Gastroesophageal sphincter (tissue), 4 donors: ENCODE measurements at places on chromosomes 11 and 22.

DNA sequence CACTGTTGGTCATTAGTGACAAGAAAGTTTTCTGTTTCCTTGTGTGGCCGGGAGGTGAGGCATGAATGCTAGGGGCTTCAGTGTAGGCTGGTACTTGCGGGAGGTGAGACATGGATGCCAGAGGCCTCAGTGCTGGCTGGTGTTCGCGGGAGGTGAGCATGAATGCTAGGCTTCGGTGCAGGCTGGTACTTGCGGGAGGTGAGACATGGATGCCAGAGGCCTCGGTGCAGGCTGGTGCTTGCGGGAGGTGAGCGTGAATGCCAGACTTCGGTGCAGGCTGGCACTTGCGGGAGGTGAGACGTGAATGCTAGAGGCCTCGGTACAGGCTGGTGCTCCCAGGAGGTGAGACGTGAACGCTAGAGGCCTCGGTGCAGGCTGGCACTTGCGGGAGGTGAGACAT is 48.4 kb downstream of the ANO1 start:
- ATAC-seq, result no peak

GRCh38 chr11:16364254-16364653 is 7.9 kb upstream of the SOX6 start:
- ATAC-seq, result no peak

DNA sequence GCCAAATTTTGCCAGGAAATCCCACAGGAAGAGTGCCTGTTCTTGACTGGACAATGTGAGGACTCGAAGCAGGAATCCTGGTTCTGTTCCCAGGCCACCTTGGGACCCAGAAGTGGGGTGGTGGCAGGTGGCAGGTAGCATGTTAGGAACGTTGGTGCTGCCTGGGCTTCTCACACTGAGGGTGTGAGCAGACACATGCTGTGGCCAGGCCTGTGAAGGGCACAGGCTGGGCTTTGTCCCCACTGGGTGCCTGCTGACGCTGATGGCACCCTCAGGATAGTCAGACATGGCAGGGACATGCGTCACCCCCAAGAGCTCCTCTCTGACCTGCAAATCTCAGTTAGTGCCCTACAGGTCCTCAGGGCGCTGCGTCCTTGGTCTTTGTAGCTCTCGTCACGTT is 21.1 kb upstream of the NECTIN1 start:
- no peak for ATAC-seq

DNA sequence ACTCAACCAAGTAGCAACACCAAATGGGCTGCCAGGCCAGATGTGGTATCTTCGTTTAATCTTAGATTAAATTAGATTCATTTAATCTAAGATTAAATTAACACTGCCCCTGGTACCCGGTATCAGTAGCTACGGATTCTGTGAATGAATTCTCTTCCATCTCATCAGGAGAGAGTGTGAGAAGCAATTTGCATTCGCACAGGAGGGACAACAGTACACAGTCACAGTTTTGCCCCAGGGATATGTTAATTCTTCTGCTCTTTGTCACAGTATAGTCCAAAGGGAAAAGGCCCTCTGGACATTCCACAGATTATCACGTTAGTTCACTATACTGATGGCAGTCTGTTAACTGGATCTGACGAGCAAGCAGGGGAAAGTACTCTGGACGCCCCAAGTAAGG is 22.9 kb downstream of the ASCL2 start:
- ATAC-seq, result no peak

- ATAC-seq, result no peak
These were observed at the start of gene PTH for GRCh38 chr11:13495929-13496328. Gene PTH (minus strand): TSS chr11:13495997. CDS start chr11:13492855, 3,142 bp downstream.

GRCh38 chr11:132448334-132448995 is 1078.0 kb downstream of the NTM start:
- no peak for ATAC-seq

GRCh38 chr11:65112546-65113360 is 1.1 kb downstream of the TM7SF2 start:
- ATAC-seq, result peak; percentile 56

GRCh38 chr11:83726316-83726715 is 440.1 kb upstream of the CCDC90B start:
- ATAC-seq, result no peak

GRCh38 chr22:26267856-26268255 is 98.6 kb downstream of the SEZ6L start:
- no peak for ATAC-seq

- peak; percentile 13 for ATAC-seq
These were observed 1.0 kb downstream of the SUN2 start for GRCh38 chr22:38754751-38755154.

DNA sequence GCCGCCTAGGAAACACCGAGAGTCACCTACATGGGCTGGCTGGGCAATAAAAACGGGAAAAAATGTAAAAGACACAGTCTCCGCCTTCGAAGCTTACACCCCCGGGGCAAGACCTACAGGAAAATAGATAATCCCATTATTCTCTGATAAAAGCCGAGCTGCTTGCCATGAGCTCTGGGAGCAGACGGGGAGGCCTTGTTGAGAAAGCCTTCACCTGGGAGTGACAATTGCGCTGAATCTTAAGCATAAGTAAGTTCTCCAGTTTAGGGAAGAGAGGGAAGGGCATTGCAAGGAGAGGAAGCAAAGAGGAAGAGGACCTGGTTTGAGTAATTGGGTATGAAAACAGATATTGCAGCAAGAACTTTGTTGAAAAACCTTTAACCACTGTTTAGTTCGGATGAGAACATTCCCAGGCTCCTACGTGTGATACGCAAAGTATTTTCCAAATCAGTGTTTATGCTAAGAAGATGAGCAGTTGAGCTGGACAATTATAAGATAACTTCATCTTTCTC is 813 bp upstream of the BTBD10 start:
- no peak for ATAC-seq

DNA sequence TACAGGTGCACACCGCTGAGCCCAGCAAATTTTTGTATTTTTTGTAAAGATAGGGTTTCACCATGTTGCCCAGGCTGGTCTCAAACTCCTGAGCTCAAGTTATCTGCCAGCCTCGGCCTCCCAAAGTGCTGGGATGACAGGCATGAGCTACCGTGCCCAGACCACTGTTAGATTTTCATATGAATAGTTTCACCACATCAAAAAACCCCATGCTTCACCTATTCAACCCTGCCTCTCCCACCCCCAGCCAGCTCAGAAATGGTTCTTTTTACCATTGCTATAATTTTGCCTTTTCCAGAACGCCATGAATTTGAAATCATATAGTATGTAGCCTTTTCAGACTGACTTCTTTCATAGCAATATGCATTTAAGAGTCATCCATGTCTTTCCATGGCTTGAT is 37.9 kb downstream of the CDPF1 start:
- no peak for ATAC-seq

DNA sequence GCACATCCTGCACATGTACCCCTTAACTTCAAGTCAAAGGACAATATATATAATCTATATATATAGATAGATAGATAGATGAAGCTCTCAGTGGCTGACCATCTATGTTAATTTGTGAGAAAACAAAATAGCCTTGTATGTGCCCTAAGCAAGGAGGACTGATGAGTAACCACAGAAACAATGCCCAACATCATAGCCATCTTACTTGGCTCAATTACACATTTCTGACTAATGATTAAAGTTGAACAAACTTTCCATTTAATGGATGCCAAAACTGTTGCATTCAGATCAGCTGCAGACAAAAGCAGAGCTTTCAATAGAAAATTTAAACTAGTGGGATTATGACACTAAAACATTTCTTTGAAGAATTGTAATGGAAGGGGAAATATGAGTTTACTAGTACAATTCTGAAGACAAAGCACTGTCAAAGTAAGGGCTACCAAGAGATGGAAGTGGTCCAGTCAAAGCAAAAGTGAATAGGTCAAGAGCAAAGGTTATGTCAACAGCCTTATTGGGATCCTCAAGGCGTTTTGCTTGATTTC is 1188.2 kb upstream of the RAG2 start:
- no peak for ATAC-seq

GRCh38 chr11:131530407-131530806 is 160.0 kb downstream of the NTM start:
- ATAC-seq, result no peak

GRCh38 chr11:104058680-104059079 is 22.2 kb downstream of the DDI1 start:
- ATAC-seq, result no peak

DNA sequence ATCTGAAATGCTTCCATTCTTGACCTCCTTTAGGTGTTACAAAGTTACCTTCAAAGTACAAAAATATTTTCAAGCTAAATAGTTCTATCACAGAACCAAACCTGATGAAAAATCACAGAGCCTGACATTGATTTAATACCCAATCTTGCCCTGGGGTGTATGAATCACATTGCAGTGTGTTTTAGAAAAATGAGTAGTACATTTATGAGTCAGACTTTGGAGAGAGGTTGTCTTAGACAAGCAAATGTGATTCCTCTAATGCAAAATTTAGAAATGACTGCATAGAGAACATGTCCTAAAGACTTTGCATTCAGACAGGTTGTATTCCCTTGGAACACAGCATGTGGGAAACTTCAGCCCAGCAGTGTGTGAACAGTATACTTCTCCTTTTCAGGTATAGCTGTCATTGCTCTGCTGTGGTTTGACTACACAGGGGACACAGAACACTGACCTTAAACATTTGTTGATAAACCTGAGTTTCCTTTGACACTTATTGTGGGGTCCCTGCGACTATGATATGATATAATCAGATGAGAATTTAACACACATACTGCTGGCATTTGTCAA is 972.1 kb downstream of the JRKL start:
- ATAC-seq, result no peak

DNA sequence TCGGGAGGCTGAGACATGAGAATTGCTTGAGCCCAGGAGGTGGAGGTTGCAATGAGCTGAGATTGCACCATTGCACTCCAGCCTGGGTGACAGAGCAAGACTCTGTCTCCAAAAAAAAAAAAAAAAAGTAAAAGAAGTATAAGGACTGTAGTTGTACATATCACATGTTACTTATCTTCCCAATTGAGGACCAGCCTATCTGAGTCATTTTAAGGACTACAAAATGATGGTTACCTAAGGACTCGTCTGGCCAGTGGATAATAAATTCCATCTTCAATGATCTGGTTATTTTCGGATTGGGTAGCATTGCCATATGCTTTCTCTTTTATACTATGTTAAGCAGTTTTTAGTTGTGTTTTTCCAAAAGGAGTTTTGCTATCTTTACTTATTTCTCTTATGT is 55.3 kb downstream of the PPFIA1 start:
- peak; percentile 25 for ATAC-seq

- ATAC-seq, result no peak
These were observed 25.8 kb downstream of the NF2 start for GRCh38 chr22:29628996-29629902.

DNA sequence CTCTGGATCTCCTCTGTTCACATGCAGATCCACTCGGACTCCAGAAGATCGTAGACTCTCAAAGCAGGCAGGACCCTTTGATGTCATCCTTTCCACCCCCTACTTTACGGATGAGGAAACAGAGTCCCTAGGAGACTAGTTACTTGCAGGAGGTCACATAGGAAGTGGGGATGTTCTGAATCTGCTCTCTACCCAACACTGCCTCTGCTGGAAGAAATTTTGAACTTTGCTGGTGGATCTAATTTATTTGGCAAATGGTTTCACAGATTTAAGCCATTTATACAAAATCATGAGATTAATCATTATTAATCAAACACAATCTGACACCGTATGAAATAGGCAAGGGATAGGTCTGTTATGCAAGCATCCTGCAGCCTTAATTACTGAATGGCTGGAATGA is 55.0 kb upstream of the USP47 start:
- no peak for ATAC-seq

- ATAC-seq, result no peak
These were observed 30.7 kb downstream of the LINC01488 start for GRCh38 chr11:69512136-69512535.

DNA sequence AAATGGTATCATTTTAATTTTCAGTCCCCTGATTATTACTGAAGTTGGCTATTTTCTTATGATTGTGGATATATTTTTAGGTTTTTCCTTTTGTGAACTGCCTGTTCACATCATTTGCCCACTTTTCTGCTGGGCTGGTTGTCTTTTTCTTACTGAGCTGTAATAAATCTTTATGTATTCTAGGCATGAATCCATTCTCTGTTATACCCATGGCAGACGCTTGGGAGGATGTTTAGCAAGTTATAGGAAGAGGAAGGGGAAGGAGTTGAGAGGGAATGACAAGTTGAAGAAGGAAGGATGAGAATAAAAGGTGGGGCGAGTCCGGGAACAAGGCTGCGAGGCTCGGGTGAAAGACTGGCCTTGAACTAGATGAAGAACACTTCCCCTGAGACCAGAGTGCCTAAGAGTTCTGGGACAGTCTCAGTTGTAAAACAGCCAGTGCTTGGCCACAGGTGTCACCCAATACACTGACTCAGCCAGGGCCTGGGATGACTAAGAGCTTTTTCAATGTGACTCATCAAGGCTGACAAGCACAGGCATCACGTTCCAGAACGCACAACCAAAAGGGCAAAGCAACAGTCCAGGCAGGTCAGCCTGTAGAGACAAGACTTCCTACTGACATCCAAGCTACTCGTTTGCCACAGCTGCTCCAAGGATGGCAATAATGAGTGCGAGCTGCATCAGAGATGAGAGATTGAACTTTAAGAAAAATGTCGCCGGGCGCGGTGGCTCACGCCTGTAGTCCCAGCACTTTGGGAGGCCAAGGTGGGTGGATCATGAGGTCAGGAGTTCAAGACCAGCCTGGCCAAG is 35.2 kb downstream of the LRFN4 start:
- no peak for ATAC-seq

DNA sequence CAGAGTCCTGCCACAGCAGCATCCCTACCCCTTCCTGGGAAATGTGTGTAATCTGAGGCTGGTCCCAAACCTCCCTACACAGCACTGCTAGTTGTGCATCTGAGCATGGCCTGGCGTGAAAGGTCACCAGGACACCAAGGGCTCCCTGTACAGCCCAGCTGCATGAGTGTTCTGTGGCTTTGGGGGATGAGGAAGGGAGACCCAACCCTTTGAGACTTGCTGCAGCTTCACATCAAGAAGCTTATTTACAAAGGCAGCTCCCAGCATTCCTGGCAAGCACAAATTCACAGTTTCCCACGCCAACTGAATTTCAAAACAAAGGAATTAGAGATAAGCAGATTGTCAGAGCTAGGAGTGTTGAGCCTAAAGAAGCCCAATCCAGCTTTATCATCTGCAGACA is 32.2 kb downstream of the CSNK2A3 start:
- ATAC-seq, result no peak

DNA sequence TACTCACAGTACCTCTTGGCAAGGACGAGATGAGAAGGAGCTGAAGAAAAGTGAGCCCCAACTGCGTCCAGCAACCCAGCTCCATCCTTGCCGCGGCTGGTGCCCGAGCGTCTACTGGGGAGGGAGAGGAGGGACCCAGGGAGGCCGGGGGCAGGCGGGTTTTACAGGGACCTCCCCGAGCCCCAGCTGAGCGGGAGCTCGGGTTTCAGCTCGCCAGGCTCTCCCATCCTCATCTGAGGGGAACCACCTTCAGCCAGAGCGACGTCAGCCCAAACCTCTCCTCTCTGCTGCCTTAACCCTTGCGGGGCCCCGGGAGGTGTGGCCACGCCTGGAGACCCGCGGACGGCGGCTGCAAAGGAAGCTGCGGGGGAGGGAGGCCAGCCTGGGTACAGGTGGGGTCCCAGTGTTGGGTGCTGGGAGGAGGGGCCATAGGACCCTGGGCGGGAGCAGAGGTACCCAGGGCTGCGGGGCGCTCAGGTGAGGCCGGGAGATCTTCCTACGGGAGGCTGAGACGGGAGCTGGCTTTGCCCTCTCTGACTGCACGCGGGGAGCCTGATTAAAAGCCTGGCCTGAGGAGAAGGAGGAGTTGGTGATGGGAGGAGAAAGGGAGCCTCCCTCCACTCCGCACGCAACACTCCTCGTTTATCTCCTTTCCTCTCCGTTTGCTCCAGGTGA is at the start of gene PAMR1:
Gene PAMR1 (minus strand): TSS at position 116 of the 675 bp plus-strand sequence. CDS start 31 bp downstream, at position 85.
- ATAC-seq, result peak; percentile 90

GRCh38 chr22:28506150-28506535 is 173.5 kb downstream of the TTC28 start:
- no peak for ATAC-seq
